ENCODE measurements at places on chromosomes 4 and X.

DNA sequence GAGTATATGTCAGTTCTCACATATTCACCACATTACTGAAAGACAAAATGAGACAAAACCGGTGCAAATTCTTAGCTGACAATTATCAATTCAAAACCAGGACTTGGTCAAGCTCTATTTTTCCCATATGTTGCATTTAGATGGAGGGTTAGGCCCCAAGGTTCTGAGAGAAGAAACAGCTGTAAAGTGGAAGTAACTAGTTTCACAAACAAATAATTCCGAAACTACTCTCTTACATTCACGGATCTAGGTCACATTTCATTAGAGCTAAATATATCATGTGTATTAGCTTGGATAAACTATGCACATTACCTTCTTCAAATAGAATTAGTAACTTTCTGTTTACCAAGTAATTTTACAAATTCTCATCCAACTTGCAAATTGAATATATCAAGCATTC is 3.7 kb upstream of the GABRA2 start:
- no peak for DNase-seq

DNA sequence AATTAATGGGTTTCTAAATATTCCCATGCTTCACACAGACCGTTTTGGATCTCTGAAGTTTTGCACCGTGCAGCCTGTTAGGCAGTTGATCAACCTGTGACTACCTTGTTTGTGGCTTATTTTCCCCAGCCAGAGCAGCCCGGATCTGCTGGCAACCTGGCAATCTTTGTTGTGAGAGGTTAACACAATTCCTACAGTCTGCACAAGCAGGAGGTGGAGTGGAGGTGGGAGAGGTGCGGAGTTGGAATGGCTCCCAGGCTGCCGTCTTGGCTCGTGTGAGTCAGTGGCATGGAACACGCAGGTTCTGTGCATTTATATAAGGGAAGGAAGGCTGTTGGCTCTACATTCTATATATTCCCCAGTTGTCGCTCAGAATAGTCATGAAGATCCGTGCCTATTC is 70.9 kb upstream of the STOX2 start:
- no peak for DNase-seq

GRCh38 chr4:113385281-113385899 is 335.9 kb downstream of the ANK2 start:
- no peak for DNase-seq

DNA sequence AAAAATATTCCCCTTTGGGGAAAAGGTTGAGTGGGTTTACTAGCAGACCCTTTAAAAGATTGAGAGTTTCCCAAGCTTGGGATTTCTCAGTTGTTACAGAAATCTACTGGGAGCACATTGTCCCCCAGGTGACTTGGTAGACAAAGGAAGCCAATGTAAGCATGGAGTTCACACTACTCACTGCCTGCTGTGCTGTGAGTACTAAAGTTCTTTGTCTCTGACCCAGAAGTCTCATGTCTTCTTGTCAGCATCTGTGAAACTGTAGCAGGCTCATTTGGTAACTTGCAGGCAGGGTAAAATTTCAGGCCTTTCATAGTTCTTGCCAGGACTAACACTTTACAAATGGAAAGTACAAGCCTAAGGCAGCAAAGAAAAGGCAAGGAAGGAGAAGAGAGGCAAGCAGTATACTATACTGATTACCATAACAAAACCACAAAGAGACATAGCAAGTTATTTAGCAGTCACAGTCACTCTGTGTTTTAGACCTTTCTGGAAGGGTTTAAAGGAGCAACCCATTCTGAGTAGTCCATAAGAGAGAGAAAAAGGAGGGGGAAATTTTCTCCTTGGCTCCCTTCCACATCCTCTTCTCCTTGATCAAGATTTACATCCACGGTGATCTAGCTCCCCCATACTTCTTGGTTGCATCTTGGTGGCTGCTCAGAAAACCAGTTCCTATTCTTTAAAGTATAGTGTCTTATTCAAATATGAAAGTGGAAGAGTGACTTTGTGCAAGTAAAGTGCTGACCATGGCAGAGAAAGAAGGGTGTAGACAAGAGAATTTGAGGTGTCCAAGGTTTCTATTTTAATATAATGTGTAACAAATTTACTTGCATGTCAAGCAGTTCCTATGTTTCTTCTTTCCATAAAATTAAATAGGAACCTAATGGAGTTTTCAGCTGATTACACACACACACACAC is 160.0 kb upstream of the PDE5A start:
- DNase-seq, result no peak

DNA sequence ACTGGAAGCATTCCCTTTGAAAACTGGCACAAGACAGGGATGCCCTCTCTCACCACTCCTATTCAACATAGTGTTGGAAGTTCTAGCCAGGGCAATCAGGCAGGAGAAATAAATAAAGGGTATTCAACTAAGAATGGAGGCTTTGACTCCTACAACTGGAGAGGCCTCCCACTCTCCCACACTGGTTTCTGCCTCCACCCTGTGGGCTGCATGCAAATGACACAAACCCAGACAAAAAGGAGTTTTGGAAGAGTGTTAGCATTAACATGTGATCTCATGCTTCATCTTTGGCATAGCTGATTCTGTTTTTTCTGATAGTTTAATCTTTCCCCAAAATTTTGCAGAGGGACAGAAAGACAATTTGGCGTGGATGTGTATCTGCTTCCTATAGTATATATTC is 80.8 kb upstream of the IQCM start:
- DNase-seq, result no peak

GRCh38 chr4:128600996-128601871 is 208.3 kb upstream of the JADE1 start:
- no peak for DNase-seq

DNA sequence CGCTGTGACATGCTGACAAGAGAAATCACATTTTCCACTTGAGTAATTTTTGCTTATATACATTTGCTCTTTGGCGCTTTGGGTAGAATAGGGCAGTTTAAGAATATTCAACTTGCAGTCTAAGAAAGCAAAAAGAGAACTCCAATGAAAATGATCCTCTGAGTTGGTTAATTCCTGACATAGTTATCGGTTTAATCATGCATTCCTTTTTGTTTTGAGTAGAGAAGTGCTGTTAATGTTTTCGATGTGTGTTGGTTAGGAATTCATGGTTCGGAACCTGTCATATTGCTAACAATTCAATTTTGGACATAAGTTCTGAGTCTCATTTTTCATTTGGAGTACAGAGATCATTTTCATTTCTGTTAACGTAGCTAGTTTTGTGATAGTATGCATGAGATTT is 700.6 kb upstream of the PITX2 start:
- DNase-seq, result no peak

DNA sequence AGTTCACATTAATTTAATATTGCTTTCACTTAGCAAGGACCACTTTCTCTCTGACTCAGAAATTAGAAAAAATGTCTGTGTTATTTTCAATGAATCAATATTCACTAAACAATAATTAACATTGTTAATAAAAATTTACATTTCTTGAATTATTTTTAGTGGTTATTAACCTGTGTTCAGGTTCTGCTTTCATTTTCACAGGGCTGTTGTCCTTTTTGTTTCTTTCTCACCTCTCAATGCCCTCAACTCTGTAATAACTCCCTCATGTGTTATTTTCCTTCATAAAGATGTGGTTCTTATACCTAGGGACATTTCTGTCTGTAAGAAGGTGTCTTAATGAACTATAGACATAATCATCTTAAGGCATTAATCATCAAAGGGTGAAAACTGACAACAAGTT is 43.1 kb upstream of the PRR27 start:
- no peak for DNase-seq
